Activated T-helper 1 cell treated with anti-CD3 and anti-CD28 coated beads, Interleukin-2, amount 50 U/mL, for 16 hours (primary cell): ENCODE measurements at places on chromosomes 1 and 21.

GRCh38 chr1:202710070-202711045 is at the start of gene SYT2:
Gene SYT2 (minus strand): TSS chr1:202710454. CDS start chr1:202605772, 104,682 bp downstream.
- DNase-seq, result no peak

GRCh38 chr1:226975259-226976250 is 35.5 kb downstream of the COQ8A start:
- DNase-seq, result no peak

DNA sequence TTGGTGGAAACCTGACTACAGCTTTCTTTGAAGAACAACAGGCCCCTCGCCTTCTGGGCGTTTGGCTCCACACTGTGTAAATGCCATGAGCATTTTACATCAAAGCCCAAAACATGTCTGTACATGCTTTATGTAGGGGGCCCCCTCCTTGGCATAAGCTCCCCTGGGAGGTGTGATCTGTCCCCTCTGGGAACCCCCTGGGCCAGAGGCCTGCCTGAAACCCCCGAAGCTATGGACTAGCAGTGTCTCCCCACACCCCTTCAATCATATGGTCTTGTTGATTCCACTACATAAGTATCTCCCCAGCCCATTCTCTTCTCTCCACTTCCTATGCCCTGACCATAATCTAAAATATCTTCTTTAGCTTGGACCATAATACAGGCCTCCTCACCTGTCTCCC is 241.5 kb downstream of the C1orf94 start:
- no peak for DNase-seq

DNA sequence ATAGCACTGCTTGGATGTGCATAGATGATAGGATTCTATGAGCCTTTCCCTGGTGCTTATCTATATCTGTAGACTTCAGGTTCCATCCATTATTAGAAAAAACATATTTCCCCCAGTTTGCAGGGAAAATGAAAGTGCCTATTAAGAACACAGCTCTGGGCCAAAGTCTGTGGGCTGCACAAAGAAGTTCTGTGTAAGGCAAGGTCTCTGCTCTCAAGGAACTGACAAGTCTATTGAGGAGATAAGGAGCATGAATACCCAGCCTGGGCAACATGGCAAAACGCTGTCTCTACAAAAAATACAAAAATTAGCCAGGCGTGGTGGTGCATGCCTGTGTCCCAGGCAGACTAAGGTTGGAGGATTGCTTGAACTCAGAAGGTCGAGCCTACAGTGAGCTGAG is 22.3 kb upstream of the SDE2 start:
- DNase-seq, result no peak

DNA sequence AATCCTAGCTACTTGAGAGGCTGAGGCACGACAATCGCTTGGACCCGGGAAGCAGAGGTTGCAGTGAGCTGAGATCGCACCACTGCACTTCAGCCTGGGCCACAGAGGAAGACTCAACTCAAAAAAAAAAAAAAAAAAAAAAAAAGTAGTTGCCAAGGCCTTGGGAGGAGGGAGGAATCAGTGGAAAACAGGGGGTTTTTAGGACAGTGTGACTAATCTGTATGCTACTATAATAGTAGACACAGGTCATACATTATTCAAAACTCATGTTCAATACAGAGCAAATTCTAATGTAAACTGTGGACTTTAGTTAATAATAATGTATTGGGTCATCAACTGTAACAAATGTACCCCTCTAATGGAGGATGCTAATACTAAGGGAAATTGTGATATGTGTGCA is 51.7 kb upstream of the CTPS1 start:
- no peak for DNase-seq

DNA sequence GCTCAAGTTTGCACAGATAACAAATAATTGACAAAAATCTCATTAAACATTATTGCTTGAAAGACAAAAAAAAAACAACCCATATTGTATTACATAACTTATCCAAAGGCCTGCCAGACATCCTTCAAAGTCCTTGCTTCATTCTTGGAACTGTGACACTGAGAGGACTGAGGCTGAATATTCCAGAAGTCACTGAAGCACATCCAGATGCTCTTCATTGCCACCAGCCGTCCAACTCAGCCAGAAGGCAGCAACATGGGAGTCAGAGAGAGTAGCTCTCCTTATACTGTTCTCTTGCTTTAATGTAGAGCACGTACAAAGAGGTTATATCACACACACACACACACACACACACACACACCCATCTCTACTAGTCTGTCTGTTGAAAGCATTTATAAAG is 755.0 kb downstream of the LTN1 start:
- DNase-seq, result no peak

DNA sequence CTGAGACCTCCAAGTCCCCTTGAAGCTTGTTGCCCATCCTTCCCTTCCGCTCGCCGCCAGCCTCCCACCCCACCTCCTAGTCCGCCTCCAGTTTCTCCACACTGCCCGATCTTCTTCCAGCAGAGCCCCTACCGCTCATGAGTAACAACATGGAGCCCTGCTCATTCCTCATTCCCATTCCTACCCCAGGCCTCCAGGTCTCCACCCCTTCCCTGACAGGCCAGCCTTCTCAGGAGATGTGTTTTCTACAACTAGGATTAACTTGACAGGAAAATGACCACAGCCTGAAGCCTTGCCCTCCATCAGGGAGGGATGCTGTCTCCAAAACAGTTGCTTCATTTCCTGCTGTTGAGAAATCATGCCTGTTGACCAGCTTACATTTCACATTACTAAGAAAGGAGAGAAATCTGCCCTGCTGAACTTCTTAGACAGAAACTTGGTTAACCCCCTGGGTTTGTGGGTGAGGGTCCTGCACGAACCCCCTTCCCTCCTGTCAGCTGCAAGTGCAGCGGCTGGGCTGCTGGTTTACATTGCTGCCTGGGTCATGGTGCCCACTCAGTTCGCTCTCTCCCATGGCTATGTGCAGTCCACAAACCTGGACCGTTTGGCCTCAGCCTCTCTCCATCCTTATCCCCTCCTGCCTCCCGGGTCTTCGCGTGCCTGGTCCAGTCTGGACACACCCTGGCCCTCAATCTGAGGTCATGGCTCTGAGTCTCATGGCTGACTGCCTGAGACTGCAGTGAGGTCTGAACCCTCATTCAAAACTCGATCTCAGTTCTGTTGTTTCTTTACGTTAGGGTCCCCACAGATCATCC is 16.1 kb upstream of the CHI3L1 start:
- no peak for DNase-seq
